ENCODE measurements at places on chromosomes 2 and 18.
A peak's percentile ranks its signal among the peaks of the same experiment; 100 is the strongest.

- DNase-seq, result no peak
Measured at GRCh38 chr2:763766-764525, 86.7 kb upstream of the TMEM18 start.

- no peak for DNase-seq
Measured at GRCh38 chr18:44541781-44542180, 138.9 kb upstream of the SETBP1 start.

DNA sequence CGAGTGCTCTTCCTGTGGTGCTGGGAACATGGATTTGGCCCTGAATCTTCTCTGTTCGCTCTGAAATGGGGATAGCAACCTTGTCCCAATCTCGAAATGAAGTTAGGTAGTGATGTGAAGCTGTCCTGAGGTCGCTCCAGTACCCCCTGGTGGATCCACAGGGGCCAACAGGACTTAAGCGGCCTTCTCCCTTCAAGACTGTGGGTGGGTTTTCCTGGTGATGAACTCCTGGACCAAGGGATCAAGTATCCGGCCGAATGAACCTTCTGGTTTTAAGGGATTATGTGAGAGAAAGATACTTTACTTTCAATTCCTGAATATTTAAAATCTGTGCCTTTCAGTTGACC lies 156.5 kb downstream of the NAPG start:
- no peak for DNase-seq

GRCh38 chr18:30334781-30335180 lies 707.8 kb downstream of the DSC3 start:
- DNase-seq, result no peak

- DNase-seq, result no peak
Measured at GRCh38 chr2:222468346-222468745, 44.0 kb downstream of the SGPP2 start.

DNA sequence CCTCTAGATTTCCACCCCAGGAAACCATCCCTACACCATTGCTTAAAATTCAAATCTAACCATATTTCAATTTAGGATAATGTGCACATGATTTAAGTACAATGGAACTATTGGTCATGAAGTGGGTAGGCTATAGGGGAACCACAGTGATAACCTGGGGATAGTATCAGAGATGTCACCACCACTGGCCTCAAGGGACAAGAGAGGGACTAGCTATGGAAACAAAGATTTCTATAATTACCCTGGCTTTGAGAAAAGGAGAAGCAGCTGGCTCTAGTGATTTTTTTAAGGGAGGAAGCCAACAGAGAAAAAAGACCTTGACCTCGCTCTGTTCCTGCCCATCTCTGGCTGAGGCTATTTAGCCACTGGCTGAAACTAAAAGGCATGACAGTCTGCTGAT lies 132.0 kb downstream of the MEP1B start:
- DNase-seq, result no peak

GRCh38 chr2:196170606-196171247 lies 651 bp downstream of the STK17B start:
- peak; percentile 21 for DNase-seq

GRCh38 chr2:124151691-124152090 lies 126.6 kb downstream of the CNTNAP5 start:
- no peak for DNase-seq

- DNase-seq, result no peak
Measured at GRCh38 chr18:56696966-56697365, 45.8 kb downstream of the WDR7 start.

DNA sequence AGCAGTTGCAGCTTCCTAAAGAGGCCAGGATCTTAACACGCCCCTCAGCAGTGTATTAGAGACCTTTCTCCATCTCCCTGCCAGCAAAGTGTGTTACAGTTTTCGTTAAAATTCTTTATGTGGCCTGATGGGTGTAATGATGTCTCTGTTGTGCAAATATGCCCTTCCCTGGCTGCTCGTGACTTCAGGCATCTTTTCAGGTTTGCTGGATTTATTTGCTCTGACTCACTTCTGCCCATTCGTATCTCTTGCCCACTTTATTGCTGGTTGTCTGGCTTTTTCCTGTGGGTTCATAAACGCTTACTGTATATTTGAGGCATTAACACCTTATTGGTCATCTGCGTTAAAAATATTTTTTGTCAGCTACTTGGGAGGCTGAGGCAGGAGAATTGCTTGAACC lies 134.5 kb downstream of the ASB1 start:
- no peak for DNase-seq

DNA sequence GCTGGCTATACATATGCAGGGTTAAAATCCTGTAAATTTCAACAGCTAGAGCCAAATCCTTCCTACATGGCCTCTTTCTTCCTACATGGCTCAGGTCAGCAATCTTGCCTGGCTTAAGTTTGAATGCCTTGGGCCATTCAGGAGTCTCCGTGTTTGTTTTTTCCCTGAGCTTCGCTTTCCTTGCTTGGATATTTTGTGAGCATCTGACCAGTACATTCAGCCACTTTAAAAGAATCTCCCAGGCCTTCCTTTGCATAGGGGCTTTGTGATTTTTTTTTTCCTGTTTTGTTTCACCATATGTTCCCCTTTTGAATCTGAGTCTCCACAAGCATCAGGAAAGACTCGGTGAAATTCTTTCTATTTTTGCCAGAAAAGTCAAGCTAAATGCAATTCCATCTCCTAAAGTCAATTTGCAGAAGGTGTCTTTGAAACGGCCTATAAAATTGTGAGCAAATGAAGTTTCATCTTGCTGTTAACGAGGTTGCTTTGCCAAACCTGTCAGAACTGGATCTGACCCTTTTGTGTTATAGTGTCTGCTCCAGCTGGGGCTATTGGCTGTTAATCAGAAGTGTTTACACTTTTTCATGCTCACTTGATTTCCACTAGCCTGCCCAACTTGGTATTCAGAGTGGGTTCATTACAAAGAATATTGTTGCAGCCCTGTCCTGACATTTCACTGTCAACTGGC lies 256.9 kb downstream of the DCC start:
- DNase-seq, result no peak

- no peak for DNase-seq
Measured at GRCh38 chr18:23350188-23350587, 102.9 kb upstream of the RIOK3 start.

GRCh38 chr2:30511122-30512083 lies 64.4 kb downstream of the LCLAT1 start:
- DNase-seq, result no peak

GRCh38 chr2:62199392-62200125 lies 3.6 kb downstream of the B3GNT2 start:
- no peak for DNase-seq

DNA sequence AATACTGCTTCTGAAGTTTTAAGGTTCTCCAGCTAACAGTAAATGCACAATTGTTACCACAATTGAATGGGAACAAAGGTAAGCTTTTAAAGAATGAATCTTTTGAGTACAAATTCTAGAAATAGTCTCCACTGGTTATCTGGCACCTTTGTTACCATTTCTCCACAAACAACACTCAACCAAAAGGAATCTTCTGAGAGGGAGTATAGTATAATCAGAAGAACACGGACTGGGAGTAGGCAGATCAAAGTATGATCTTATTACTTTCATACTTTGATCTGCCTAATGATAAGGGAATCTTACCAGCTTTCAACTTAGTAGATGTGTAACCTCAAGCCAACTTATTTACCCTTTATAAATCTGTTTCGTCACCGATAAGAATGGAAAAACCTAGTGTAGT lies 1.4 kb downstream of the CEP76 start:
- no peak for DNase-seq

DNA sequence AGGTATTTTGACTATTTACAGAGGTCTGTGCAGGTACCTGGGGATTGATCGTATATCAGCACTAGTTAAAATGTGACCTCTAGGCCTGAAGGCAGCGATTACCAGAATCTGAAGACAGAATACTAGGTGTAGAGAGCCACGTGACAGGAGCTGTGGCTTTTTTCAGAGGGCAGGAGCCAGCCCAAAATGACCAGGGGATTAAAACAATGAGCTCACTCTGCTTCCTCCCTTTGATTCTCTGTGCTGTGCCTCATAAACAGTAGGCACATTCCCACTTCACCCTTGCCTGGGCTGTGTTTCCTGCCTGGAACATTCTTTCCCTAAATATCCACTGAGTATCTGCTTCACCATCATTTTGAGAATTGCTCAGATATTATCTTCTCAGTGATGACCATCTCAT lies 15.2 kb downstream of the ITGAV start:
- no peak for DNase-seq

- no peak for DNase-seq
Measured at GRCh38 chr2:213740453-213740852, 456.2 kb downstream of the SPAG16 start.

GRCh38 chr2:235497096-235497495 lies 3.3 kb downstream of the AGAP1 start:
- DNase-seq, result no peak

GRCh38 chr2:144547494-144547893 lies 27.6 kb upstream of the ZEB2 start:
- no peak for DNase-seq

DNA sequence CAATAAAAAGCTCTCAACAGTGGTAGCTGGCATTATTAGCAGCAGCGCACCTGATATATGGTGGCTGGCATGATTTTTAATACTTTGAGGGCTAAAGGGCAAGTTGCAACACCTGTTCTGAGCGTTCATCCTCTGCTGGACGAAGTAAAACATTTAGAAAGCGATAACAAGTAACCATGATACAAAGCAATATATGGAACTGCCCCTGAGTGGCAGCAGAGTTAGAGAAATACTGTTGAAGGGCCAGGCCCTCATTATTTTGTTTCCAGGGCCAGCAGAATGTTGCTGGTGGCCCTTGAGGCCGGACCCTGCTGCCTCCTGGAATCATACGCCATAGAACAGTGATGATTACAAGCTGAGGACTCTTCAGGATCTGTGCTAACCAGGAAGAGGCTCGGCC lies 47.8 kb downstream of the ARHGEF4 start:
- DNase-seq, result no peak

DNA sequence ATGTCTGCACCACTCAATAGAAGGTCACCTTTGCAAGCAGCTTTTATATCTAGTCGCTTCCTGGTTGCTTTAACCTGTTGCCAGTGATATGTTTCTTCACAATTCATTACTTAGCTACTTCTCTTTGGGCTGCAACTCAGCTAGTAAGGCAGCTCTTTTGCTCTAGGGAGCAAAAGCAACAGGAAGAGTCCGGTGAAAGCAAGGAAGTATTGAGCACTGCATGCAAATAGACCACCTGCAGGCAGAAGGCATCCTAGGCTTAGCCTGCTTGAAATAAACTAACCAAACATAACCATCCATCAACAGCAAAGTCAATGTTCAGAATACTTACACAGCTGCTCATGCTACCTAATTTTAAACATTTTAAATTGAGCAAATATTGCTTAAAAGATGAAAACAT lies 529.2 kb upstream of the LINC00305 start:
- DNase-seq, result no peak

DNA sequence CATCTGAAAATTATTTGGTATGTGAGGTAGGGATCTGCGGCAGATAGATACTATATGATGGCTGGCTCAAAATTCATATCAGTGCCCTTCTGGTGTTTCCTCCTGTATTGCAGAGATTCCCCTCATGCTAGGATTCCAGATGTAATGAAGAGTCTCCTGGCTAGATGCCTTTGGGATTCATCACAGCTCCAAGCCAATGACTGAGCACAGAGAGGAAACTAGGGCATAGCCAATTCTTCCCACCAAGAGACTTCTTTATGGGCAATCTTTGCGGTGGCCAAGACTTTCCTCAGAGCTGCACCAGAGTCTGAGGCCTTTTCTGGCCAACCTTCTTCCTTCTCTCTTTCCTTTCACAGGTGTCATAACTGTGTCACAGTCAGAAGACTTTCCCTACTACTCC lies 25.5 kb upstream of the CIB4 start:
- DNase-seq, result no peak

DNA sequence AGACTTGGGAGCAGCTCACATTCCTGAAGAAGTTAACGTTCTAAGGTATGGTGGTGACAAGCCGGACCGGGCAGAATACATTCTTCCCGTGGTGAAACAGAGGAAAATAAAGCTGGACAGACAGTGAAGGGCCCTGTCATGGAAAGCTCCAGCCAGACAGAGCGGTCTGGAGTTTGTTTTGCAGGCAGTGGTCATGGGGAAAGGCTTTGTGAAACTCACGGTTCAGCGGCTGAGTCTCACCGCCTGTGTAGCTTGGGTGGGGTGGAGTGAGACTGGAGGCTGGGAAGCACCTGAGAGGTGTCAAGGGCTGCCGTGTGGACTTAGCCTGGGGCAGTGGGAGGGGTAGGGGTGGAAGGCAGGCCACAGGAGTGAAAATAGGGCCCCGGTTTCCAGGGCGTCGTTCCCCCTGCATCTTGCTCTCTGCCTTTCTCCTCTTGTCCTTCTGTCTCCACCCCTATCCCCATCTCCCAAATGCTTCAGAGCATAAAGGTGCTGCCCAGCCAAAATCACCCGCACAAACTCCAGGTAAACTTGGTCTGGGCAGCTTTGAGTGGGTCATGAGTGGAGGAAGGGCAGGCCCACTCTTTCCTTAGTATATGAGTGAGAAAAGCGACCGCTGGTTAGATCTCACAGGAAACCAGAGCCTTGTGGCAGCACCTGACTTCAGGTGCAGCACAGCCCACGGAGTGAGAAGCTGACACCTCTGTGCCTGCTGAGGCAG lies 11.4 kb upstream of the SLC20A1 start:
- DNase-seq, result no peak

DNA sequence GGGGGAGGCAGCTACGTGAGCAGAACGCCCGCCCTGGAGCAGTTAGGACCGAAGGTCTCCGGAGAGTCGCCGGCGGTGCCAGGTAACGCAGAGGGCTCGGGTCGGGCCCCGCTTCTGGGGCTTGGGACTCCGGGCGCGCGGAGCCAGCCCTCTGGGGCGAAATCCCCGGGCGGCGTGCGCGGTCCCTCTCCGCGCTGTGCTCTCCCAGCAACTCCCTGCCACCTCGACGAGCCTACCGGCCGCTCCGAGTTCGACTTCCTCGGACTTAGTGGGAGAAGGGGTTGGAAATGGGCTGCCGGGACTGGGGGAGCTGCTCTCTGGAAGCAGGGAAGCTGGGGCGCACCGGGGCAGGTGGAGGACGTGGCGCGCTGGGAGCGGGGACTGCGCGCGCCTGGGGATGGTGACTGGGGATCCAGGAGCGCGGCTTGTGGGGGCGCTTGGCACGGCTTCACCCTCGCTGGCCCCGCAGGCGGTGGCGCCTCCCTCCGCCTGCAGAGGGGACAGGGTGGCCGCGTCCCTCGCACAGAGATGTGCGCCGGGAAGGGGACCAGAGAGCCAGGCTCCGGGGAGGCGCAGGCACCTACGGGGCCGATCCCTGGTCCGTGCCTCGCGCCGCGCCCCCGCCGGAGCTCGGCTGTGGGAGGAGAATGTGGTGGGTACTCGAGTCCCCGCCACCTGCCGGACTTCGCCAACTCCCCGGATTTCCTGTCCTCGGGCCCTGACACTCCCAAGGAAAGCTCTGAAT lies 688 bp downstream of the CDH20 start:
- DNase-seq, result no peak

DNA sequence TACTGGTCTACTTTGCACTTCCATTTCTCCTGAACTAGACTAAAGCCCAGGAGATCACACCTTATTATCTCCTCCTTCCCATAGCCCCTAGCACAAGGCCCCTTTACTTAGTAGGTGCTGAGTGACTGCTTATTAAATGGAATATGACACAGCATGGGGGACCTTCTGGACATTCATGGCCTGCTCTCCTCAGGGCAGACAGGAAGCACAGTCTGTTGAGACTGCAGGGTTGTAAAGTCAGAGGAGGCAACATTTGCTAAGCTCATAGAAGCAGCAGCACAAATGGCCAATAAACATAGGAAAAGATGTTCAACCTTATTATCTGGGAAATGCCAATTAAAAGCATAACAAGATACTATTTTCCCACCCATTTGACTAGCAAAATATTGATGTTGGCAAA lies 75.3 kb downstream of the DNMT3A start:
- no peak for DNase-seq
